Activated CD4-positive, alpha-beta T cell treated with anti-CD3 and anti-CD28 coated beads for 4 hours (primary cell): ENCODE measurements at places on chromosomes 2 and 18.
A peak's percentile ranks its signal among the peaks of the same experiment; 100 is the strongest.

DNA sequence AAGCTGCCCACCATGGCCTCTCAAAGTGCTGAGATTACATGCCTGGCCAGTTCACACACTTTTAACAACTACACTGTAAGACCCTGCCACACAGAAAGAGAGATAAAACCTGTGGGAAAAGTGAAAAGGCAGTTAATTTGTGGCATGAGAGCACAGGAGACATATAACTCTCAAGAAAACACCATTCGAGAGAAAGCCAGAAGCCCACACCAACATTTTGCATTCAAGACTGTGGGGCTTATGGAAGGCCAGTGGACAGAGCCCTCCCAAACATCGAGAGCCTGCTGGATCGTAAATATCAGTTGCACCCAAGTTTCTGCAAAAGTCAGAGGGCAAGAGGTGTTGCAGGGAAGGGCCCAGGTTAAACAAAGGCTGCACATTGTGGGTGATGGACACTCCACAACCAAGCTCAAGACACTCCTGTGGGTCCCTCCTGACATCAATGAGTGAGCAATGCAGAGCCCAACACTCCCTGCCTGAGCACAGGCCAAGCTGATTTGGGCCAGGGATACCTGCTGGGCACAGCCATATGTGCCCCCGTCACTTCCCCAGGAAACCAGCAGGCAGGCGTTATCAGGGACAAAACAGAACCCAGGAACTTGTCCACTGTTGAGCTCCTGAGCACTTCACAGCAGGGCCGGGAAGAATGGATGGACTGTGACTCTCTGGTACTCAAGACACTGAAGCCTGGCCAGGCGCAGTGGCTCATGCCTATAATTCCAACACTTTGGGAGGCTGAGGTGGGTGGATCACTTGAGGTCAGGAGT is 114.4 kb downstream of the ZFP36L2 start:
- DNase-seq, result no peak

- DNase-seq, result no peak
Observed at GRCh38 chr2:101040761-101041160, 38.7 kb downstream of the RPL31 start.

- DNase-seq, result peak; percentile 40
Observed at GRCh38 chr2:25228848-25229278, 60.5 kb upstream of the POMC start.

- DNase-seq, result no peak
Observed at GRCh38 chr18:38494065-38494464, 928.5 kb upstream of the CELF4 start.

DNA sequence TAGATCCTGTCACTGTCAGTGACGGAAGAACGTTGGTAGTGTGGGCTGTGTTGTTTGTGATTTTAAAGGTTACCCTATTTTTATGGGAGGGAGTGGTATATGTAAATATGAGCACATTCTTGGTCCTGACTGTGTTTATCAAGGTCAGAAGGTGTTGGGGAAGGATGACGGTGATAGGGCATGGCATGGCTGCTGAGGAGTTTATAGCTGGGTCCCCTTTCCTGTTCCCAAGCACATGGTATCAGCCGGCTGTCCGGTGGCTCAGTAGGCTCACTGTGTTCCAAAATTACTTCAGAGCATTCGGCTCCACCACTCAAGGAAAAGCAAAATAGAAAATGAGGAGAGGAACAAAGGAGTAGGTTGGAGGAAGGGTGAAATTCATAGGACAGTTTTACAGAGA is 28.6 kb downstream of the IRS1 start:
- no peak for DNase-seq

DNA sequence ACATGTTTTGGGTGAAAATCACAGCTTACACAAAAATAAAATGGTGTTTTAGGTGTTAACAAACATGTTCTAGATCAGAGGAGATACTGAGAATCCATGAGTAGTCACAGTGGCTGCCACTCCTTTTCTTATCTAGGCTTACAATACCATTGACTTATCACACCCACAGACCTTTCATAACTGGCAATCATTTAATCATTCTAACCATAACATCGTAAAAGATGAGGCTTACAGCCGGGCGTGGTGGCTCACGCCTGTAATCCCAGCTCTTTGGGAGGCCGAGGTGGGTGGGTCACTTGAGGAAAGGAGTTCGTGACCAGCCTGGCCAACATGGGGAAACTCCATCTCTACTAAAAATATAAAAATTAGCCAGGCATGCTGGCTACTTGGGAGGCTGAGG is 18.8 kb upstream of the SERPINB5 start:
- DNase-seq, result no peak

DNA sequence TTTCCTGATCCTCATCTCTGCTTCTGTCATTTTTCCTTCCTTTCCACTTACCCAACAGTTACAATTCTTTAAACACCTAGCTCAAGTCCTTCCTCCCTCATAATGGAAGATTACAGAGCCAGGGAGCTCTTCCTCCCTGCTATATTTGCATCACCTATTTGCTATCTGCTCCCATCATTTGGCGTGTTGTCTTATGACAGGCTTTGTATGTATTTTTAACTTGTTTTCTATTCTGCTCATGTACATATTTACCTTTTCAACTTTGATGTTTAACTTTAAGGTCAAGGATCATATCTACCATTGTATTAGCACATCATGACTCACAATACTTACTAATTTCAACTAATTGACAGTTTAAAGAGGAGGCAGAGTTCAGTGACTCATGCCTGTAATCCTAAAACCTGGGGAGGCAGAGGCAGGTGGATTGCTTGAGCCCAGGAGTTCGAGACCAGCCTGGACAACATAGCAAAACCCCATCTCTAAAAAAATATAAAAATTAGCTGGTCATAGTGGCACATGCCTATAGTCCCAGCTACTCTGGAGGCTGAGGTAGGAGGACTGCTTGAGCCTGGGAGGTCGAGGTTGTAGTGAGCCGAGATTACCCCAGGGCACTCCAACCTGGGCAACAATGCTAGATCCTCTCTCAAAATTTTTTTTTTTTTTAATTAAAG is 308.0 kb upstream of the STON1 start:
- no peak for DNase-seq

- DNase-seq, result peak; percentile 42
Observed at GRCh38 chr2:96868555-96869280, 1.2 kb downstream of the SEMA4C start.

- no peak for DNase-seq
Observed at GRCh38 chr18:2884706-2885285, 38.0 kb downstream of the EMILIN2 start.

- DNase-seq, result no peak
Observed at GRCh38 chr2:111975819-111976218, 77.4 kb downstream of the MERTK start.

GRCh38 chr2:119252186-119253113 is 28.8 kb downstream of the STEAP3 start:
- DNase-seq, result no peak

- DNase-seq, result no peak
Observed at GRCh38 chr2:178666458-178666857, 140.8 kb downstream of the TTN start.

DNA sequence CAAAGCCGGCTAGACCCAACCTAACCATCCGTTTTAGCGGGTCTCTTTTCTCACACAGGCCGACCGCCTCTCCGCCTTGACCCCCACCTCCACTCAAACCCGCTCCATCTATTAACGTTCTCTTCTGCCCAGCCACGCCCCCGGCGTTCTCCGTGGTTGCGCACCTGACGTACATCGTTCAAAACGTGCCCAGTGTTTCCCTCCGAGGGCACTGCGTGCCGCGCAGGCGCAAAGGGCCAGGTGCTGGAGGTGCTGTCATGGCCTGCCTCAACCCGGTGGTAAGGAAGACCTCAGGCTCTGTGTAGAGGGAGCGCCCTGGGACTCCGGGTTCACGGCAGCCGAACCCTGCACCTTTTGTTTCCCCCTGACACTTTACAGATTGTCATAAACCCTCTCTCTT is at the start of gene GTF2A1L:
Gene GTF2A1L, plus strand, starts transcription at position 239 of the 400 bp plus-strand sequence. Its CDS starts 19 bp downstream, at position 258.
- DNase-seq, result no peak

DNA sequence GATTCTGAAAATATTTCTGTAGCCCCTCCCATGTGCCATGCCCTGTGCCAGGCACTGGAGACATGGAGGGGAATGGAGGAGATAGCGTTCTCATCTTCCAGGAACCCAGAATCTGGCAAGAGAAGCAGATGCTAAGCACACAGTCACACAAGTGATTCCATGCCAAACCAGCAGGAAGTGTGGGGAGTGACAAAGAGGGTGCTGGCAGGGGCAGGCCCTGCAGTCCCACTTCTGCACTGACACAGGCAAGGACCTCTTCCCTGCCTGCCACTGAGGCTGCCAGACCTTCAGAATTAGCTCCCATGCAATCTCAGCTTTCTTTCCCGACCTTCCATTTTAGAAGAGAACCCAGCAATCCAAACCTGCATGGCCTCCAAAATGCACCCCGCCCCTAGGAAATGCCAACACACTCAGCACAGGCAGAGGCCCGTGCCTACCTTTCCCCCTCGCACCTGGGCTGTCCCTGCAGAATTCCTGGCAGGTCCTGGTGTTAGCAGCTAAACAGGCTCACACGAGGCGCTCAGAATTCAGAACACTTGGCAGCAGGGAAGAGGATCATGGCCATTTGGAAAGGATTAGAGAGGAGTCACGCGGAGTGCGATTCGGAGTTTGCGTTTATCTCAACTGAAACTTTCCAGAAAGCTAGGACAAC is 155.3 kb downstream of the MSH2 start:
- no peak for DNase-seq
